Left colon (tissue), 2 donors: ENCODE measurements at places on chromosomes 6 and 20. TPM values are rescaled to one million over a fixed set of nuclear protein-coding genes. Genes with fewer than 3 reads are reported as not detected.

ADIG gene
- total RNA-seq: not detected

DNA sequence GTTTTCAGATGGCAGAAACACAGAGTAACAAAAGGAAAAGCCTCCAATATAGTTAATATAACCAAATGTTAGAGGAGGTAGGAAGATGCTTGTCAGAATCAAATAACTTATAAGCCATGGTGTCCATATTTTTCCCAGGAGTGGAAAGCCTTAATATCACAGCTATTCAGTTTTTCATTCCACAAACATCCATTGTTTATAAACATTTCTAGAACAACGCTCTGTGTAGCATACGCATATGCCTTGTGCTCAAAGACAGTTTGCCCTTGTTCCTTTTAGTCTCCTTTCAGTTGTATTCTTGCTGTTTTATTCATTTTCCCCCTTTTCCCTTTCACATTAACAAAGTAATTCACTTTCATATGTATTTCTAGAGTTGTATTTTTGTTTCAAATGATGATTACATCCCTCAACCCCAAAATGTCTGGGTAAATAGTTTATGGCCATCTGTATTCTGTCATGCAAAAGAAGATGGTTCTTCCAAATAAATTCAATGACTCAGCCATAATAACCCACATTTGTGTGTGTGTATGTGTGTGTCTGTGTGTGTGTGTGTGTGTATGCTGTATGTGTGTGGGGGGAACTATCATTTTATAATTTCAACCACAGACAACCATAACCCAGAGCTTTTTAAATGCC, 455.7 kb upstream of the SOX4 start:
- DNase-seq: no peak

- DNase-seq: no peak
Observed at GRCh38 chr20:57794600-57795341, 85.0 kb upstream of the PMEPA1 start.

DNA sequence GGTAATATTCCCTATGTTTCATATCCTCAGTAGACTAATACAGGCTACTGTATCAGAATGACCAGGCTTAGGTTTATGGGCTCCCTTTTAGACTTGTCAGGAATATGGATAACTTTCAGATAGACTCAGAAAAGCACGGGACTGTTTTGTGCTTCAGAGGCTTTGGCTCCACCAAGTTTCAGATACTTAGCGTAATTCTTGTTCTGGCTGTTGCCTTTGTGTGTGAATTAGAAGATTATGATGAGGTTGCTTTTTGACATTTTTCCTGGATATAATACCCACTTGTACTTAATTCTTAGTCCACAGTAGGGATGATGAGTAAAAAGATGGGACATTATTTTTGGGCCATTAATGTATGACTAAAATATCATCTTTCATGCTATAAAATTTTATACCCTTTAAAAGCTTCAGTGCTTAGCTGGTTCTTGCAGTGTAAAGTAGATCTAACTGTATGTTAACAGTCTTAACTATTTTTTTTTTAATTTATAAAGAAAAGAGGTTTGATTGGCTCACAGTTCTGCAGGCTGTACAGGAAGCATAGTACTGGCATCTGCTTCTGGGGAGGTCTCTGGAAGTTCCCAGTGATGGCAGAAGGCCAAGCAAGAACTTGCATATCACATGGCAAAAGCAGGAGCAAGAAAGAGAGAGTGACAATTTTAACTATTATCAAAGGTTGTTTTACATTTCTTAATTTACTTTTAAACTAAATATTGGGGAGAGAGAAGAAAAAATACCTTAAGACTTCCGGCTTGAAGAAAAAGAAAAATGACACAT, 120.7 kb downstream of the ZFAND3 start:
- no peak for DNase-seq

DNA sequence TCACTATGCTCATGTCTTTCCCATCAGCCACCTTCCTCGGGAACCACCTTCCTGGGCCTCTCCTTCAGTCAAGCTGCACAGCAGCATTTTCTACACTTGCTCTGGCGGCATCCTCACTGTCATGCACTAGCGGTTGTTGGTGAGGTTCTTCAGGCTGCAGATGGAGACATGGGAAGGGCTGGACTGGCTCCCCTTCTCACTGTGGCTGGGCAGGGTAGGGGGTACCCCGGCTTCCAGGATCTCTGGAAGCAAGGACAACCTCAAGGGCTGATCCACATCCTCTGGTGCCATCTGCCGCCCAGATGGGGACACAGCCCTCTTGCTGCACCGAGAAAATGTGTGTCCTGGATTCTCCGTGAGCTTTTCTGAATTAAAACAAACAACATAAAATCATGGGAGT, 180.1 kb upstream of the RNF24 start:
- DNase-seq: no peak

GRCh38 chr6:93398723-93399122, 20.6 kb downstream of the EPHA7 start:
- no peak for DNase-seq

DNA sequence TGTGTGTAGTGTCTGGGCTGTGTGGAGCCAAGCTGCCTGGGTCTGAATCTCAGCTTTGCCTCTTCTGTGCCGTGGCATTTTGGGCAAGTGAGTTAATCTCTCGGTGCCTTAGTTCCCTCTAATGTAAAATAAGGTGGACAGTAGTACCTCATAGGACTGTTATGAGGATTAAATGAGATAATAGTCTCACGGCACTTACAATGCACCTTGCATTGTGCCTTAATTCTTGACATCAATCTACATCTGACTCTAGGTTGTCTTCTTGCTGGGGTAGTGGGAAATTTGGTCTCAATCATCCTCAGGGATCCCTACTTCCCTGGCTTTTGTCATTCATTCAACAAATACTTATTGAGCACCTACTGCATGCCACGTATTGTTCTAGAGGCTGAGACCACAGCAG, 70.7 kb upstream of the ZNFX1 start:
- DNase-seq: no peak

GUCA1A gene
- total RNA-seq: not detected
